ENCODE measurements at places on chromosomes 16 and 17. TPM values are rescaled to one million over a fixed set of nuclear protein-coding genes. Genes with fewer than 3 reads are reported as not detected.

The FOXN1 gene
- total RNA-seq, result not detected

The CHST4 gene
- total RNA-seq, result not detected

The LRRC37A gene
- 2.3 TPM for total RNA-seq

- DNase-seq, result no peak
Measured at GRCh38 chr17:68785565-68786486, 169.4 kb downstream of the ABCA8 start.

GRCh38 chr16:88467541-88467944, 14.5 kb downstream of the ZFPM1 start:
- DNase-seq, result no peak

DNA sequence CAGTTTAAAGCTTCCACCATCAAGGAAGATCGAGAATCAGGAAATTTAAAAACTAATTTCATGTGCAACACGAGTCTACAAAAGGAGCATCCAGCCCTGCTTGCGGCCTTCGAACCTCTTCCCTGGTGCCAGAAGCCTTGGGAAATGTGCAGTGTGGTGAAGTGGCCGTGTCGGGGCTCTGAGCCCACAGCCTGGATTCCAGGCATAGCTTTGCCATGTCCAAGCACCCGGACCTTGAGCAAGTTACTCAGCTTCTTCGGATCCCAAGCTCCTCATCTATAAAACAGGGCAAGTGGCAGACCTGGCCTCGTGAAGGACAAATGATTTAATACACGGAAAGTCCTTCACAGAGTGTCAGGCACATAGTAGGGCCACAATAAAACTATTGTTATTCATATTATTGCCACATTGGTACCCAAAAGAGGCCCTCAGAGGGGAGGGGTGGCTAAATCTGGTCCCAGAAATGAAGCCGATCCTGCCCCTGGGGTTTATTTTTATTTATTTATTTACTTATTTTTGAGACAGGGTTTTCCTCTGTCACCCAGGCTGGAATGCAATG, 34.8 kb downstream of the COTL1 start:
- peak; percentile 58 for DNase-seq

DNA sequence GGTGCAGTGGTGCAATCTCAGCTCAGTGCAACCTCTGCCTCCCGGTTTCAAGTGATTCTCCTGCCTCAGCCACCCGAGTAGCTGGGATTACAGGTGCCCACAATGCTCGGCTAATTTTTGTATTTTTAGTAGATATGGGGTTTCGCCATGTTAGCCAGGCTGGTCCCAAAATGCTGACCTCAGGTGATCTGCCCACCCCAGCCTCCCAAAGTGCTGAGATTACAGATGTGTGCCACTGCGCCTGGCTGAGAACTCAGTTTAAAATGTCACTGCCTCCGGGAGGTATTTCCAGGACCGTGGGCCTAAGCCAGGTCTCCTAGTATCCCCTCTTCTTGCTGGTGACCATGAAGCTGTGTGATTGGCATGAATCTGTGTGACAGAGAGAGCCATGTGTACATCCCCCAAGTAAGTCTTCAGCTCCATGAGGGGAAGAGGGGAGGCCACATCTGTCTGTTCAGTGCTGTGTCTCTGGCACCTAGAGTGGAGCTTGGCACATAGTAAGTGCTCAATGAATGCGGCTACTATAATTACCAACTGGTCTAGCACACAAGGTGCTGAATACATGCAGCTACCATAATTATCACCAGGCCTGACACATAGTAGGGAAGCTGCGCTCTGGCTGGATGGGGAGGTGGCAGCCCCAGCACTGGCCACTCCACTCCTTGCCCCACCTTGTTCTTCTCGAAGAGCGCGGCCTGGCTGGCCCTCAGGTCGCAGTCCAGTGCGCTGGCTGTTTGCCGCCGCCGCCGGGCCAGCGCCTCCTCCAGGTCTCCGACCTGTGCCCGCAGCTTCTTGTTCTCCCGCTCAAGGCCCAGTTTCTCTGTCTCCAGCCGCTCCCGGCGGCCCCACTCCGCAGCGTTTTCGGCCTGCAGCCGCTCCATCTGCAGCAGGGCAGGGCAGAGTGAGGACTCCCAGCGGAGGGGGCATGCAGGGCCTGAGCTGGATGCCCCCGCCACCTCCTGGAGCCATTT, 18.7 kb downstream of the CCDC102A start:
- no peak for DNase-seq

DNA sequence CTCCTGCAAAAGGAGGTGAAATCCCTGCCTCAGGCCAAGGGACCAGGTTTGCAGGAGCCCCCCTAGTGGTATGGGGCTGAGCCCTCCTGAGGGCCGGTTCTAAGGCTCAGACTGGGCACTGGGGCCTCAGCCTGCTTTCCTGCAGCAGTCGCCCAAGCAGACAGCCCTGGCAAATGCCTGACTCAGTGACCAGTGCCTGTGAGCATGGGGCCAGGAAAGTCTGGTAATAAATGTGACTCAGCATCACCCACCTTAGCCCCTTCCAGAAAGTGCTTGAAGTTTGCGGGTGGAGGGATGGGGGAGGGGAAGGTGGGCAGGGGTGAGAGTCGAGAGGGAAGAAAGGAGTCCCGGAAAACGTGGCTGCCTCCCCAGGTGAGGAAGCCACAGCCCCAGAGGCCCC, 2.1 kb downstream of the MC1R start:
- peak; percentile 81 for DNase-seq

GRCh38 chr17:10013365-10014112, 108.5 kb upstream of the RCVRN start:
- peak; percentile 36 for DNase-seq

- no peak for DNase-seq
Measured at GRCh38 chr16:83004868-83005652, 378.3 kb downstream of the CDH13 start.
